ENCODE measurements at places on chromosomes 2 and 18. TPM values are rescaled to one million over a fixed set of nuclear protein-coding genes. Genes with fewer than 3 reads are reported as not detected.

GRCh38 chr2:234496055-234496834, 636 bp downstream of the ARL4C start:
- DNase-seq, result peak; percentile 51

DNA sequence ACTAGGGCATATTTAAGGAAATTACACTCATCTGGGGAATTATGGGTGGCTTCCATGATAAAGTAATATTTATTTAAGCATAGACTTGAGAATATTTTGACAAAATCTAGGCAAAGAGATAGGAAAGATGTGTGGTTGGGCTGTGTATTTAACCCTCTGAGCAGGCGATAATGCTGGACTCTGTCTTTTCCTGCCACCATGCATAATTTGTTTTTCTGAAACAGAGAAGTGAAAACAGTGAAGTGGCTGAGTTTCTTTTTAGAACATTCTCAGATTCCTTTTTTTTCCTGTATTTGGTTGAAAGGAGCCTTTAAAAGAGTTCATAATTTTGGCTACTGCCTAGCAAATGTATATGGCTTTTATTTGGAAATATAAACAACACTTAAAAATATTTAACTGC, 104.8 kb upstream of the CDH19 start:
- DNase-seq, result no peak

DNA sequence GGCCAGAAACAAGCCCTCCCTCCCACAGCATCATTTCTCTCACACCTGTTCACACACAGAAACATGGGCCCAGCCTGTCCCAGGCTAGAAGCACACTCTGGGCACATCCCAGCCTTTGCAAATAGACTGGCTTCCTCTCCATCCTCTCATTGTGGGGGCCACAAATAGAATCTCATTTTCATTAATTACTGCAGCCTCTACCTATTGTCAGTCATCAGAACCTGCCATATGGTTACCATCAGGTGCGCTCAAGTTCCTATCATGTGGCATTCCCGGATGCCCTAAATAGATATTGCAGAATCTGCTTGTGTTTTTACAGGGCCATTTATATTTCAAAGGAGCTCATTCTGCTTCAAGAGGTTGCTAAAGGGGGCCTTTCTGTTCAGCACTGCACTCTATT, 460.7 kb downstream of the BCL11A start:
- no peak for DNase-seq

GRCh38 chr18:74541703-74542555, 7.6 kb downstream of the CNDP1 start:
- DNase-seq, result no peak

DNA sequence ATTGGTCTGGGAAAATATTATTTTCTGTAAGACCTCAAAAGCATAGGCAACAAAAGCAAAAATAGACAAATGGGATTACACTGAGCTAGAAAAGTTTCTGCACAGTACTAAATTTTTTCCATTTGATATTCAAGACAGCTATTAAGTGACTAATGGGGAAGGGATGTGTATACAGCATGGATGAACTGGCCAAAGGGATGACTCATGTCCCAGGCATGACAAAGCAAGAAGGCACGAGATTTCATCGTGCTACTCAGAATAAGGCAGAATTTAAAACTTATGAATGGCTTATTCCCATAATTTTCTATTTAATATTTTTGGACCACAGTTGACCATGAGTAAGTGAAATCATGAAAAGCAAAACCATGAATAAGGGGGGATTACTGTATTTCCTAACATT, 1250.1 kb upstream of the GYPC start:
- DNase-seq, result no peak

DNA sequence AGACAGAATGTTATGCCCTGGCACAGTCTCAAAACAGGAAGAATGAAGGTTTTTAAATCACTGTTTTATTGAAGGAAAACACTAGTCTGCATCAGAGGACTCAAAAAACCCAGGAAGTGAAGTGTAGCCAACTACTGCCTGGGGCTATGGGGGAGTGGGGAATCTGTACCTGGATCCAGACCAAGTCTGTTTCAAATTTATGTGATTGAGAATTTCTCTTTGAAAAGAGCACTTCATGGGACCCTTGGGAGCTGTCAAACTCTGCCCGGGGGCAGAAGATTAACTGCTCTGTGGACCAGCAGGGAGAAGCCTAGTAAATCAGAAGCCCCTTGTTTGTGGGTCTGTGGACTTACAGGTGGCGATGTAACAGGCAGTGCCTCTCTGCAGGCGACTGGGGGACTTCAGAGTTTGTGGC, 45.3 kb upstream of the TANC1 start:
- no peak for DNase-seq

- DNase-seq, result no peak
Observed at GRCh38 chr18:22171258-22172119, 2.1 kb downstream of the GATA6 start.

- DNase-seq, result no peak
Observed at GRCh38 chr2:74384051-74384450, 3.9 kb upstream of the DCTN1 start.

DNA sequence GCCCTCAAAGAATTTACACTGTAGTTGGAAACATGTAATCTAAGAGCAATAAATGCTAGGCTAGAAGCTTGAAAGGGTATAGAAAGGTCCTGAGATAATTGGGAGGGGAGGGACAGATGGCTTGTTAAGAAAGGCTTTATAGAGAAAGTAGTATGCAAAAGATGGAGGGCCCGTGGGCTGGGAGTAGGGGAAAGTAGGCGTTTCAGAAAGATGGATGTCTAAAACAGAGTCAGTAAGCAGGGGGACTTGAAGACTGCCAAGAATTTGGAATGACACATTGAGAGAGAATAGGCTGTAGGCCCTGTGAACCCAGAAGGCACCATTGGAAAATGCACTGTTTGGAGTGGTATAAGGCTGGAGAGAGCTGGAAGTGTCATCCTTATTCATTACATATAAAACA, 822 bp downstream of the PSMG2 start:
- no peak for DNase-seq

- DNase-seq, result no peak
Observed at GRCh38 chr2:42072349-42073118, 24.7 kb downstream of the PKDCC start.

DNA sequence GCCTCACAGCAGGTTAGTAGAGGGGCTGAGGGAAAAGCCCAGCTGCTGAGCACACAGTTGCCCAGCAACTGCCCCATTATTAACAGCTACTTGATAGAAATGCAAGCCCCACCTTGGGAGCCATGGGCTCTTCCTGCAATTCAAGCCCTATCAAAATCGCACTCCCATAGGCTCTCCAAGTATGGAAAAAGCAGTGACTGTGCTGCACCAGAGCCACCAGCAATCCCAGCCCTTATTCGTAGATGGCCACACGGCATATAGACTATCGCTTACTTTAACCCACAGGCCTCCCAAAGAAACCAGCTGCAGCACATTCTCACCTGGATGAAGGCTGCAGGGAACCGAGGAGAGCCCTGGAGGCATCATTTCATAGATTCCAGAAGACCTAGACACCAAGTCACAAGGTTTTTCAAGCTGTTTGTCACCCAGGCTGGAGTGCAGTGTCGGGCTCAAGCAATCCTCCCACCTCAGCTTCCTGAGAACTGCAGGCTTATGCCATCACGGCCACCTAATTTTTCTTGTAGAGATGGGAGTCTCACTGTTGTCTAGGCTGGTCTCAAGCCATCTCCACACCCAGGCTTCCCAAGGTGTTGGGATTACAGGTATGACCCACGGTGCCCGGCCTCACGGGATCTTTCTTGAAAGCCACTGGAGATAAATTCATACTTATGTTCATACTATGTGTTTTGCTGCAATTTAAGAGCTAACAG, 11.3 kb downstream of the NCL start:
- no peak for DNase-seq

GRCh38 chr2:106157416-106157815, 36.7 kb downstream of the UXS1 start:
- DNase-seq, result no peak

- DNase-seq, result no peak
Observed at GRCh38 chr2:216056739-216057138, 24.9 kb downstream of the PECR start.

DNA sequence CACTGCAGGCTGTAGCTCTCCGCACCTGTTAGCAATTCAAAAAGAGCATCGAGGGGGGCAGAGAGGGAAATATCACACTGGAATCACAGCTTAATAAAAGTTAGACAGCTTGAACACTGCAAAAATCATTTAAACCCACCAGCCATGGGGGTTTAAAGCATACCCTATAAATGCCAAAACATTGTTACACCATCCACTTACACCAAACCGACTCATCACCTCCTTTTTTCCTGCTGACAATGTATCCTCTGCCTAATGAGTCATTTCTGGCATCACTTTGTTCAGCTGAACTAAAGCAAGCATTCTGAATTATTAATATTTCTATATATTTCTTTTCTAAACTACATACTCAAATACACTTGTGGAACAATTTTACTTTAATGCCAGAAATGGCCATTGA, 21.6 kb downstream of the MC4R start:
- DNase-seq, result no peak

DNA sequence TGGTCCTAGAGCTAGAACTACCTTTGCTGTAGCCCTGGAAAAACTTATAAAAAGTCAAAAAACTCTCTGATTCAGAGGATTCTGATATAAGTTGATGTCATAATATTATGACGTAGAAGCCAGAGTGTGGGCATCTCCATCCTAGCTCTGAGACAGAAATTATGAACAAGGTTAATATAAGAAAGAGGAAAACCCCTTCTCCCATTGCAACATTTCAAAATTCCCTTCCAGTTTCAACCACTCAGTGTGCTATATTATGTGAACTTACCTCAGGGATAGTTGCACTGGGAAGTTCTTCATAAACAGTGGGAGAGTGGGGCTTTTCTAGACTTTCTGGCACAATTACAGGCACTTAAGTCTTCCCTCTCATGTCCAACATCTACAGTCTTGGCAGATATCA, 171.6 kb downstream of the PIK3C3 start:
- no peak for DNase-seq

DNA sequence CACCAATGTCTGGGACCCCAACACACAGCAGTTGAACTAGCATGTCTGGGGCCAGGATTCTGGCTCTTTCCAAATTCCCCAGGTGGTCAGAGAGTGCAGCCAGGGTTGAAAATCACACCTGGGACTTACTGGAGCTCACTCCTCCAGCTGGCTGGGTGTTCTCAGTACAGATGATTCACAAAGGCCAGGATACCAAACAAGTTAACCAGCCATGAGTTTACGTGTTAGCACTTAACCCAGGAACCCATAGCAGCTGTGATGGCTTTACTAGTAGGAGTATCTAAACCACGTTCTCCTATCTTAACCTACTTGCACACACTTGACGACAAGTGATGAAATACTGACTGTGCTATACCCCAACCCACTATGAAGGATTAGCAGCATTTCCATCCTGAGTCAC, 222.8 kb downstream of the FBXO15 start:
- no peak for DNase-seq

GRCh38 chr2:177641331-177641730, 248.8 kb downstream of the AGPS start:
- DNase-seq, result no peak

DNA sequence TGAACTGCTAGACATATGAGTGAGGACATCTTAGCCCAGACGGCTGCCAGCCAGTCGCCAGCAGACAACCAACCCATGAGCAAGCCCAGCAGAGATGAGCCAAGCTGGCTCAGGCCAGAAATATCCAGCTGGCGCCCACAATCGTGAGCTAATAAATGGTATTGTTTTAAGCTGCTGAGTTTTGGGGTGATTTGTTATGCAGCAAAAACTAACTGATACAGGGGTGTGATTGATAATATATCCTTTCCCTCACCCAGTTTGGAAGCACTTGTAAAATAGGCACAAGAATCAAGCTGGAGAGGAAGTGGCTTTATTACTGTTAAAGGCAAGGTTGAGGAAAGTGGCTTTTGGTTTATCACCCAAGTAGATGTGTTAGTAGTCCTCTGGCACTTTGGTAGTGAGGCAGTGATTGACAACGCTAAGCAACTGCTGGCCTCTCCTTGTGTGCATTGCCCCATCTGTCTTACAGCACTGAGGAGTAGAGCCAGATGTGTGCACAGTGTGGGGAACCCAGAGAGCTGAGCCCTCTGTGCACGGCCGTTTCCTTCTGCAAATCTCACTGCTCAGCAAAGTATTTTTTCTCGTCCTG, 110.1 kb downstream of the MYO1B start:
- DNase-seq, result no peak

GRCh38 chr2:193527146-193527545, 1332.4 kb upstream of the TMEFF2 start:
- no peak for DNase-seq

GRCh38 chr18:5993938-5994337, 98.6 kb upstream of the TMEM200C start:
- no peak for DNase-seq

- DNase-seq, result no peak
Observed at GRCh38 chr2:176123411-176124109, 1.0 kb downstream of the HOXD9 start.

GRCh38 chr2:109066917-109067597, 61.9 kb upstream of the SH3RF3 start:
- DNase-seq, result no peak

- DNase-seq, result no peak
Observed at GRCh38 chr2:46334389-46335271, 37.4 kb downstream of the EPAS1 start.

- no peak for DNase-seq
Observed at GRCh38 chr2:219638948-219639755, 11.7 kb downstream of the SLC4A3 start.

DNA sequence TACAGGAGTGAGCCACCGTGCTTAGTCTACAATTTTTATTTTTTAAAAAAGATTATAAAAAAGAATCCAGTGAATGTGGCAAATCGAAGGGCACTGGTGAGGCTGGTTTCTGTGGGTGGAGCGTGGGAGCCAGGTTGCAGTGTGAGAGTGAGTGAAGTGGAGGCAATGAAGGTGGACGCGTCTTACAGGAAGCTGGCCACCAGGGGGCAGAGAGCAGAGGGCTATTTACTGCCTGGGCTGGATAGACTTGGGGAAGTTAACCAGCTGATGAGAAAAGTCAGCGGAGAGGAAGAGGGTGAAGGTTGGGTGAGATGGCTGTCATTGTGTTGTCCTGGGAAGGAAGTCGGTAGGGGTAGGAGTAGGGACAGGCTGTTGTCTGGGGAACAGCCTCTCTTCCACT, 6.8 kb downstream of the SCTR start:
- DNase-seq, result no peak

LRATD1 gene
- not detected for total RNA-seq

ZNF804A gene
- total RNA-seq, result not detected

IL36RN gene
- not detected for total RNA-seq

CHRND gene
- not detected for total RNA-seq

TMEM182 gene
- total RNA-seq, result 1.8 TPM

CNGA3 gene
- total RNA-seq, result not detected

LYG2 gene
- not detected for total RNA-seq

PLEKHM3 gene
- 14.3 TPM for total RNA-seq

C2orf49 gene
- total RNA-seq, result 21.5 TPM

BUB1 gene
- total RNA-seq, result 8.6 TPM

FBXO48 gene
- 1.5 TPM for total RNA-seq

CRACDL gene
- total RNA-seq, result 0.29 TPM

ZNF236 gene
- 29.5 TPM for total RNA-seq

CD302 gene
- 1.5 TPM for total RNA-seq

ADNP2 gene
- total RNA-seq, result 50.0 TPM

SERPINB10 gene
- total RNA-seq, result not detected

NTSR2 gene
- not detected for total RNA-seq

SPP2 gene
- total RNA-seq, result not detected

UGT1A6 gene
- total RNA-seq, result not detected

ATF2 gene
- 52.2 TPM for total RNA-seq
